Fibroblast of skin of back (primary cell): ENCODE measurements at places on chromosomes 4 and X.

DNA sequence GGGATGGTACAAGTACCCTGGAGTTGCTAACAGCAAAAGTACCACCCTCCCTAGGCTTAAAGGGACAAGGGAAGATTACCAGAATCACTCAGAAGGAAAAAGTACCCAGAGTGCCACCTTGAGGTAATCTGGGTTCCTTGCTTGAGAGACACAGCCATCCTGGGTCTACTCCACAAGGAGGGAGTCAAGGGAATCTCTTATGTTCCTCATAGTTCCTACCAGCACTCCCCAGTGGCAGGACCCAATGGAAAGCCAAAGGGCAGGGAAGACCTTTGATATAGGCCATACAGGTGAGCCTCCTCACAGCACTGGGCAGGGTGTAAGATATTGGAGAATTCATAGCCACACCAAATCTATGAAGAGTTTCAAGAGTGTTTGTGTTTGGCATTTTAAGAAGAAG lies 5.7 kb downstream of the IL2 start:
- peak; percentile 21 for DNase-seq

DNA sequence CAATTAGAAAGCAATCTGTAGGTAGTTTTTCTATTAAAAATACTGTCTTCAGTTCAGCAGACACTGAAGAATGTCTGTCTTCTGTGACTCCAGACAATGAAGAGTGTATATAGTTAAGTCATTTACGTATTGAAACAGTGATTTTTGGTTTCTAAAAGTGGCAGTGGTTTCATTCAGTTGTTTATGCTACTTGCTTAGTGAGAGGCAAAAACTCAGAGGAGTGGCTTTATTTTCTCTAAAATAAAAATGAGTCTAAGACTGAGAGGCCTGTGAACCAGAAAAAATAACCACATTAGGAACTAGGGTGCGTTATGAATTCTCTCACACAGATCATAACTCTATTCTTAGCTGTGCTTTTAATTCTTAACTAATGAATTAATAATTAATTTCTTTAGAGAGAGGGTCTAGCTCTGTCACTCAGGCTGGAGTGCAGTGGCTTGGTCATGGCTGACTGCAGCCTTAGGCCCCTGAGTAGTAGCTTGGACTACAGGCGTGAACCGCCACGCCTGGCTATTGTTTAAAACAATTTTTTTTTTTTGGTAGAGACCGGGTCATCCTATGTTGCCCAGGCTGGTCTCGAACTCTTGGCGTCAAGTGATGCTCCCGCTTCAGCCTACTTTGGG lies 31.4 kb downstream of the FREM3 start:
- DNase-seq, result no peak

GRCh38 chr4:88353324-88353723 lies 25.3 kb upstream of the HERC6 start:
- no peak for DNase-seq

- DNase-seq, result no peak
These were observed 39.3 kb upstream of the CLDN34 start for GRCh38 chrX:9927698-9928482.
